ENCODE measurements at places on chromosomes 3 and 15.

DNA sequence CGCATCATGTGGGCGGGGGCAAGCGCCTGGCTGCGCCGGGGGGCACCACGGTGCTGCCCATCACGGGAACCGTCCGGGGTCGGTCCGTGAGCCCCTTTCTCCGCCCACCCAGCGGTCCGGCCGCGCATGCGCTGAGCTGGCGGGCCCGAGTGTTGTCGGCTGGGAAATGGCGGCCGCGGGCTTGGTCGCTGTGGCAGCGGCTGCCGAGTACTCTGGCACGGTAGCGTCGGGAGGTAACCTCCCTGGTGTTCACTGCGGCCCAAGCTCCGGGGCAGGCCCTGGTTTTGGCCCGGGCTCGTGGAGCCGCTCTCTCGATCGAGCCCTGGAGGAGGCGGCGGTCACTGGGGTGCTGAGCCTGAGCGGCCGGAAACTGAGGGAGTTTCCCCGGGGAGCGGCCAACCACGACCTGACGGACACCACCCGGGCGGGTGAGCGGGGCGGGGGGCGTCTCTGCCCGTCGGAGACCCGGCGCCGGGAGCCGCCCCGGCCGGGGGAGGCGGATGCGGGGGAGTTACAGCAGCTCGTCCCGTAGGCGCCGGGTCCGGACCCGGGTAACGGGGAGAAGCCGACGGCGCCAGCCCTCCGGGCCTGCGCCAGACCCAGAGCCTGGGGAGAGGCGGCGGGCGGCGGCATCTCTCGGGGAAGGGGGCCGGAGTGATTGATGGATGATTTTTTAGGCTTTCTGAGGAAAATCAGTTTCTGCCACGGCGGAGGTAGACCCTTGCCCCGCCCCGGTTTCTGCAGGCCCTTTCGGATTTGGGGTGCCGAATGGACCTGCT, at the start of gene LRCH3:
Gene LRCH3, plus strand, starts transcription at position 142 of the 779 bp plus-strand sequence. Its CDS starts 25 bp downstream, at position 167.
- peak; percentile 74 for ATAC-seq

DNA sequence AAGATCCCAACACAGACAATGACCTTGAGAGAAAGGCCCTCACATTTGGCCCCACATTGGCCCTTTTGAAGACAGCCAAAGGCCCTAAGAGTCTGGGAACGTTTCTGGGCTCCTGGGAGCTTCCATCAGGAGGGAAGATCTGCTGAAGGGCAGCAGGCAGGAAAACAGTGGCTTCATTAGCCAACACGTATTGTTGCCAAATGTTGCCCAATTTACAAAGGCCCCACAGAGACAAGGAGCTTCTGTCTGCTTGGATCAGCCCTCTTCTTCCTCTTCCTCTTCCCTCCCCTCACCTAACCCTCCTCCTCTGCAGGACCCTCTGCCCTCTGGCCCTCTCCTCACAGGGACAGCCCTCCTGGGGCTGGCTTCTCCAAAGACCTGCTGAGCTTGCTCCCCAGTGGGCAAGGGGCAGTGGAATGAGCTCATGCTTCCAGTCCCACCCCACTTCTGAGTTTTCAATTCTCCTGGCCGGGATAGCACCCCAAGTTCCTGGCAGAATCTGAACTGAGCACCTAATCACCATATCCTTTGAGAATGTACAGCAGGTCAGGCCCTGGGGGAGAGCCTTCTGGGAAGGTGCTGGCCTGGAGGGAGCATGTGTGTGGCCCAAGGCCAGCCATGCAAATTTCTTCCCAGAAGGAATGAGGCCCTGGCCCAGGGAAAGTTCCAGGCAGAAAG, 5.1 kb upstream of the LTF start:
- no peak for ATAC-seq

GRCh38 chr15:66405615-66406014, 18.9 kb downstream of the MAP2K1 start:
- ATAC-seq, result no peak

GRCh38 chr15:78265137-78265460, 737 bp downstream of the DNAJA4 start:
- ATAC-seq, result no peak

GRCh38 chr3:126557761-126558160, 971 bp downstream of the C3orf22 start:
- ATAC-seq, result no peak

DNA sequence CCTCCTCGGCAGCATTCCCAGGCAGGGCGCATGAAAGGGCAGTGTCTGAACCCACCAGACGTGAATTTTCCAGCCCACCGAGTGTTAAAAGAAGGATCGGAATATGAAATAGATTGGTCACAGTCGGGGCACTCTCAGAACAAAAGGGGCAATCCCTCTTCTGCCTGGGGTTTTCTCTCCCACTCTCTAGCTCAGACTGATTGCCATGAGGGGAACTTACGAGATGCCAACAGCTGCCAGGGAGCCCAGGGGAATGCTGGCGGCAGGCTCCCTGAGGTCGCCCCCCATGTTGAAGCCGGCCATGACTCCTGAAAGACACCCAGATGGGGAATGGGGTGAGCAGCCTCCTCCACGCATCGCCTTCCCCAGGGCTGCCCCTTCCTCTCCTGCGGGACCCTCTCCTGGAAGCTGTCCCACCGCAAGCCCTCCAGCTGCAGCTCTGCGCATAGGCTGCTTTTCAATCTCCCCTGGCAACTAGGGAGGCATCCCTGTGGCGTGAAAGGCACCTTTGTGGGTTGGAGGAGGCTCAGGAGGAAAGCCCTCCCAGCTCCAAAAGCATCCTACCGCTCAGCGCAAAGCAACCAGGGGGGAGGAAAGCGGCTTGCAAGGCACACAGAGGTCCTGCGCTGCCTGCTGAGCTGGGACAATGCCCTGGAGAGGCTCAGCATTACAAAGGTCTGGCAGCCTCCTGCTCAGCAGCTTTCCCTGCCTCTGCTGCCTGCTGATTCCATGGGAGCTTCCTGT, 64.8 kb upstream of the HEG1 start:
- no peak for ATAC-seq

GRCh38 chr3:122081543-122082247, 26.5 kb downstream of the CD86 start:
- ATAC-seq, result peak; percentile 74

DNA sequence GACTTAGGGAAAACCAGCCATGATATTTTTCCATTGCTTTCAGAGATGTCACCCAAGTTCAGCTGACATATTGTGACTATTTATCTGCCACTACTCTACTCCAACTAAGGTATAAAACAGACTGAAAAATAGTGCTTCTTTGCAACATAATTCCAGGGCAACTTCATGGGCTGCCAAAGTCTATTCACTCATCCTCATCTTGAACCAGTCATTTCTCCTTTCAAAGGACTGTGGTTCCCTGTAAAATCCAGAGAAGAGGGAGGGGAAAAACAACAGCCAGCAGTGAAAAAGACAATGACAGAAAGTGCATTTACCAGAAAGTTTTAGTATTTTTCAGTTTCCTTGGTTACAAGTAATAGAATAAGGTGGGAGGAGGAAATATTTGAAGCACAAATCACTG, 191.1 kb downstream of the EFHB start:
- ATAC-seq, result no peak

DNA sequence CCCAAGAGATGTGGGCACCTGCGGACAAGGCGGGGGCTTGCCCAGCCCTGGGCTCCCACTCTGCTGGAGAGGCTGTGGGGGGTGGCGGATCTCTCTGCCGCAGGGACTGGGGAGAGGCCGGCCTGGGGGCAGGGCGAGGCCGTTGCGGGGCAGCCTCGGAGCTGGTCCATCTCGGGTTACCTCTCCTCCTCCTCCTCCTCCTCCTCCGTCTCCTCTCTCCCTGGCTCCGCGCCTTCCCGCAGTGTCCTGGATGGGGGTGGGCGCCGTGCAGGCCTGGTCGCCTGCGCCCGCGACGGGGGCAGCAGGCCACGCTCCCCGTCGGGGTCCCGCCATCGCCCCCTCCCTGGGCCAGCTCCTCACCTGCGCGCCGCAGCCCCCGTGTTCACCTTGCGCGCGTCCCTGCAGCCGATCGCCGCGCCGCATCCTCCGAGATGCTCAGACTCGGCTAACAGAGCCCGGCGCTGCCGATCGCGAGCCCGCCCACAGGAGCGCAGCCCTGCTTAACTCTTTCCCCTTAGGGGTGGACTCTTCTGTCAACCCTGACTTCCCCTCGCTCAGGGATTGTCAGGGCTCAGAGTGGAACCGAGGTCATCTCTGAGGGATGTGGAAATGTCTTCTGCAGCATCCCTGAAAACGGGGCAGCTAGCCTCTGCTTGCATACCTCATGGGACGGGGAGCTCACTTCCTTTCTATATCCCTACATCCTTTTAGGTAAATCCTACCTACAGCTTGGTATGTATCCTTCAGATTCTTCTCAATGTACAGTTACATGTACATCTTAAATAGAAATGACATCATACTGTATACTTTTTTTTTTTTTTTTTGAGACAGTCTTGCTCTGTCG, at the start of gene PRRT3:
Gene PRRT3, minus strand, starts transcription at position 447 of the 844 bp plus-strand sequence. CDS start 2,293 bp downstream, outside the sequence.
- peak; percentile 76 for ATAC-seq

DNA sequence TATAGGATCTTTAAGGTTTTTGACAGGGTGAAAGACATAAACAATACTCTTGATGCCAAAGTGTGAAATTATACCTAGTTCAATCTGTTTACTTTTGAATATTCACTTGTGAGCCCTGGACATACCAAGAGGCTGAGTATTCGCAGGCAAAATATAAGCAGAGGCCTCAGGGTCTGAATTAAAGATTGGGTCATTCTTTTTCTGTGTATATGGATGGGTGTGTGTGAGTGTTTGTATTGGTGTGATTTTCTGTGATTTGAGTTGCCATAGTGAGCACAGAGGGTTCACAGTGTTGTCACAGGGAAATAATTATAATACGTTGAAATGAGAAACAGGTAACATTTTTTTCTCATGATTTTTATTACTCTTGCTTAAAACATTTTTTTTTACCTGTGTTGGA, 770.7 kb upstream of the ALCAM start:
- no peak for ATAC-seq

GRCh38 chr3:11624161-11624560, 19.6 kb downstream of the VGLL4 start:
- peak; percentile 85 for ATAC-seq

GRCh38 chr3:104549099-104549714, 817.5 kb upstream of the ALCAM start:
- ATAC-seq, result no peak

DNA sequence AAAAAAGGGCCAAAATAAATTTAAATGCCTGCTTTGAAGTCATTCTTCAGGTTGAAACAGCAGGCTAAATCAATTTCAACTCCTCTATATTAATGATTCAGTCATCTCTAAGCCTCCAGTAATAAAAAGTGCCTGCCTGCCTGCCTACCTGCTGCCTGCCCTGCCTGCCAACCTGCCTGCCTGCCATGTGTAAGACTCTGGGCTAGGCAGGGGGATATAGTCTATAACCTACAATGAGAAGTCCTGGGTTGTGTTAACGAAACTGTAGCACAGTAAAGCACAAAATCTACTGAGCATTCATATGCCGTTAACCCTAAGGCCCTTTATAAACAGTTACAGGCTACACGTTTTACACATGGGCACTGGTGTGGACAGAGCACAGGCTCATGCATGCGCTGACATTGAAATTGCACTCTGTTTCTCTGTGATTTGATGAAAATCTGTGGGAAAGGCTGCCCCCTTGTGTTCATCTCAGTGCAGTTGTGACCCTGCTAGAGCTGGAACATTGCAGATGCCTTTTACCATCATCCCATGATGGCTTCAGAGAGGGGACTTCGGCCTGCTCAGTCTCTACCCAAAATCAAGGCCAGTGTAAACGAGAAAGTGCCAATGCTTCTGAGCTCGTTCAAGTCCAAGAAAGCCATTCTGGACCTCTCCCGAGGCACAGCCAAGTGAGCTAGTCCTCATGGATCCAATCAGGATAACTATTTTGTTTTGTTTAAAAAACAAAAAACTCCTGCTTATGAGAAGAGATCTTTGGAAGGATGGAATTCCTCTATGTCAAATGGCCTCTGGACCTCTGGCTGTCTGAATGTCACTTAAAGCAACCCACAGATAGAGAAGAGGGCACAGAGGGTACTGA, 64.6 kb downstream of the EFL1 start:
- peak; percentile 80 for ATAC-seq

DNA sequence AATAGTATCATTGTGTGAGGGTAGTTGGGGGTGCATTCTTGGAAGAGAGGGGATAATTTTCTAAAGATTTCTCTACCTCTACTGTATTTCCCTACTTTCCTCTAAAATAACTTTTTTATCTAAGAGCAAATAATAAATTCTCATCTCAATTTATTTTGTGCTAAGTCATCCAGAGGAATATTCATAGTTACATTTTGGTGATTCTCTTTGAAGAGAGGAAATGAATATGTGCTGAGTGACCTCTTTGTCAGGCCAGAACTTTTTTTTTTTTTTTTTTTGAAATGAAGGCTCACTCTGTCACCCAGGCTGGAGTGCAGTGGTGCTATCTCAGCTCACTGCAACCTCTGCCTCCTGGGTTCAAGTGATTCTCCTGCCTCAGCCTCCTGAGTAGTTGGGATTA, 15.1 kb upstream of the CCDC80 start:
- peak; percentile 23 for ATAC-seq

DNA sequence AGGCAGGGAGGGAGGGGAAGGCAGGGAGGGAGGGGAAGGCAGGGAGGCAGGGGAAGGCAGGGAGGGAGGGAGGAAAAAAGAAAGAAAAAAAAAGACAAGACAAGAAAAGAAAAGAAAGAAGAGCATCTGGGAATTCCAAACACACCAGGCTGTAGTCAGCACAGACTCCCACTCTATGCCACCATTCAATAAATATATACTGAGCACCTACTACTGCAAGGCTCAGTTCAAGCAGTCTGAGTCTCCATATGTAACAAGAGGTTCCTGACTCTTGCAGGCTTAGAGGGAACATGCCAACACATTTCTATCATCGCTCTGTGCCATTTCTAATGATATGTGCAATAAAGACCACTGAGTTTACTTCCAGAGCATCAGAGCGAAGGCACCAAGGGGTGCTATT, 47.7 kb downstream of the ANXA2 start:
- no peak for ATAC-seq

DNA sequence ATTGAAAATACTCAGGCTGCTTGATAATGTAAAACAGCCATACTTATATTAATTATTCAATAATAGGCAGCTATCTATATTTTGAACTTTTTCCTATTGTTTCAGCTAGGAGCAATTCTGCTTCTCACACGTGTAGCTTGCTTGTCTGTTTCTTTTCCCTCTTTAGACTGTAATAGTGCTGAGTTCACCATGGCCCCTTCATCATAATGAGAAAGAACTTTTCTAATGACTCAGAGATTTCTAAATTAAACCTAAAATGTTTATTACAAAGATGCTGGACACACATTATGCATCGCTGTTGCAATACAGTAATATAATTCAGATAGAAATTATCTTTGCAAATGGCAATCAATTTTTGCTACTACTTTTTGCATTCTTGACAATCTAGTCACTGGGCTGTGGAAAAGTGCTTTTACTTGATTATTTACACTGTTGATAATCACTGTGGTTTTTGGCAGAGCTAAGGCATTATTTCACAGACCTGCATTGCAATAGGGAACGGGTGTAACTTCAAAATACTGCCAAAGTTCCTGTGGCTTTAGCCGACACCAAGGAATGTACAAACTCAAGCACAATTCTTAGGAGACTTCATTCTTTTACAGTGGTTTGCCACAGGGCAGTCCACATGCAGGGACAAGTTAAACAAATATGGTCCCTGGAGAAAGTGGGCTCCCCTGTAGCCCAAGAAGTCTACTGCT, 281.0 kb upstream of the TBL1XR1 start:
- ATAC-seq, result no peak

DNA sequence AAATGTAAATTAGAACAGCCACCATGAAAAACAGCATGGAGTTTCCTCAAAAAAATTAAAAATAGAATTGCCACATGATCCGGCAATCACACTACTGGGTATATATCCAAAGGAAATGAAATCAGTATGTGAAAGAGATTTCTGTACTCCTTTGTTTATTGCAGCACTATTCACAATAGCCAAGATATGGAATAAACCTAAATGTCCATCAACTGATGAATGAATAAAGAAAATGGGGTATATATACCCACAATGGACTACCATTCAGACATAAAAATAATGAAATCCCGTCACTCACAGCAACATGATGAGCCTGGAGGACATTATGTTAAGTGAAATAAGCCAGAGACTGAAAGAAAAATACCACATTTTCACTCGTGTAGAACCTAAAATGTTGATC, 296.9 kb downstream of the RAP2B start:
- no peak for ATAC-seq

Measured in activated T-helper 17 cell treated with anti-CD3 and anti-CD28 coated beads, Interleukin-2, amount 50 U/mL, for 72 hours (primary cell).